ENCODE measurements at places on chromosomes 11 and 22.

DNA sequence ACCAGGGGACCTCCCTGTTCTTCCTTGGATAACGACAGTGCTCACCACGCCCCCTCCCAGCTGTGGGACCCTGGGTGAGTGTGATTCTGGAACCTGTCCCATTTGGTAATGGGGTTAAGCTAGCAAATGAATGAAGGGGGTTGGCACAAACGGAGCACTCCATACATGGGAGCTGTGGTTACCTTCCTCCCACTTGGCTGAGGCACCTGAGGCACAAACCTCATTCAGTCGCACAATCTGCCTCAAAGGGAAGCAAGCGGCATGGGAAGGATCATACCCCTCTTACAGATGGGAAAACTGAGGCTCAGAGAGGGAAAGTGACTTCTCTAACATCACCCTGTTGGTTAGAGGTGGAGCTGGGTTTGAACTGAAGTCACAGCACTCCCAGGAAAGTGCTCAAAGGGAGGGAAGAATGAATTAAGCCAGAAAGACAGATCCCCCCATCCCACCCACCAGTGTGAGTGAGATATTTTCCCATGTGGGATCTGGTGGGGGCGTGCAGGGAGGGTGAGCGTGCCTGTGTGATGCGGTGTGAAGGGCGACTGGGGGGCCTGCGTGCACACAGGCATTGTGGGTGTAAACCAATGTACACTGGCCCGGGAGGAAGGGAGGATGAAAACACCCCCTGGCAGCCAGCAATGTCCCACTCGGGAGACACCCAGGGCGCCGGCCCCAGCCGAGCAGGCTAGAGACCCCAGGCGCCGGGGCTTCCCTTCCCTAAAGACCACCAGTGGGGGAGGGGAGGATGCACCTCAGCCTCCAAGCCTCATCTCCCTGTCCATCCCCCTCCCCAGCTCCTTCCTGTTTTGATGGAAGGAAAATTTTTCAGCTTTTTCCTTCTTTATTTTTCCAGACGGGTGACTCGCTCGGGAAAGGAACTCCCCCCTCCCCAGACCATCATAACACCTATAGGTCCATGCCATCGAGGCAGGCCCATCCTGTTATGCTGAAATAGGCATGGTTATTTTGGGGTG is 8.0 kb upstream of the PDGFB start:
- DNase-seq = no peak

DNA sequence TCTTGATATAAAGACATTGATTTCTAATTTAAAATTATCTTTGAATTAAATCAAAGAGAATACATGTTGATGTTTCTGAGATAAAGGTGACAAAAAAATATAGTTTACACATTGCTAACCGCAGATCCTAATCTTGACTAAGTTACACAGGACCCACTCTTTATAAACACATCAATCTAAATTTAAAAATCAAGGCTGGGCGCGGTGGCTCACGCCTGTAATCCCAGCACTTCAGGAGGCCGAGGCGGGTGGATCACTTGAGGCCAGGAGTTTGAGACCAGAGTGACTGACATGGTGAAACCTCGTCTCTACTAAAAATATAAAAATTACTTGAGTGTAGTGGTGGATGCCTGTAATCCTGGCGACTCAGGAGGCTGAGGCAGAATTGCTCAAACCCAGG is 1.9 kb downstream of the ARFGAP3 start:
- DNase-seq = no peak

- DNase-seq = no peak
Measured at GRCh38 chr11:61895046-61895717, 3.8 kb upstream of the FADS3 start.

DNA sequence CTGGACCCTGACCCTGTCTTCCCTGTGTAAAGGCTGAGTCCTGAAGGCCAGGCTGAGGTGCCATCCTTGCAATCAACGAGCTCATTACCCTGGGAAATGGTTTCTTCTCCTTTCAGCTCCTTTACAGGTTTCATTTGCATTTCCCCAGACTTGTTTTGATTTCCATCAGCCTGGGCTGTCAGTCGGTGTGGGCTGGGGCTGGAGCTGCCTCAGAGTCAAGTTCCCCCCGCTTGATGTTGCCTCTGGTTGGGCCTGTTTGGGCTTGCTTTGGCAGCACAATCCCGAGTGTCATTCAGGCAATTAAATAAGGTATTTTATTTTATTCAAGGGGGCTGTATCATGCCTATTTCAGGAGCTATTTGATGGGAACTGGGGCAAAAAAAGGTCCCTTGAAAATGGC is 424.9 kb downstream of the INSC start:
- DNase-seq = no peak

DNA sequence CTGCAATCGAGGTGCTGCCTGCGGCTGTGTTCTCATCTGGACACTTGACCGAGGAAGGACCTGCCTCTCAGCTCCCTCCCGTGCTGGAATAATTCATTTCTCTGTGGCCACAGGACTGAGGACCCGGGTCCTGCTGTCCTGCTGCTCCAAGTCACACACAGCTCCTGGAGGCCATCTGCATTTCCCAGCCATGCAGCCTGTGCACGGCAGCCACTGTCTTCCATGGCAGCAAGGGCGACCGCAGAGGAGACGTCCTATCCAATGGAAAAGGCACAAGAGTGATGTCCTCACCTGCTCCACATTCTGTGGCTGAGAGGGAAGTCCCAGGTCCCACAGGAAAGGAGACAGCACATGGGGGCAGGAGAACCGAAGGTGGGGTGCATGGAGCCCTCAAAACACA is 495.8 kb downstream of the BRD1 start:
- no peak for DNase-seq

DNA sequence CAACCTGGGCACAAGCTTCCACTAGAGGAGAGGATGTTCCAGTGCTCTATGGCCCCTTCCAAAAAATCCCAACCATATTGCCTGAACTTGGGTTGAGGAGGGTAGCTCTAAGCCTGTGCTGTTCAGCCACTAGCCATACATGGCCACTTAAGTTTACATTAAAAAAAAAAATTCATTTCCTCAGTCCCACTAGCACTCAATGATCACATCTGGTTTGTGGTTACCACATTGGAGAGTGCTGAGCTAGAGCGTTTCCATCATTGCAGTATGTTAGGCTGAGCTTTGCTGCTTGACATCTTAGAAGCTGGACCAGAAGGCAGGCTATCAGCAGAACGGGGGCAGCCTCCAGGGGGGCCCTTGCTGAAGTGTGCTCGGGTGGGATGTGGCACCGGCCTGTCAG is 43.5 kb upstream of the CYP2D6 start:
- peak; percentile 63 for DNase-seq

GRCh38 chr11:128531588-128531987 is 55.8 kb downstream of the ETS1 start:
- no peak for DNase-seq

- DNase-seq = no peak
Measured at GRCh38 chr22:40368016-40368415, 2.4 kb upstream of the SGSM3 start.

GRCh38 chr11:65915821-65916251 is 3.0 kb downstream of the C11orf68 start:
- peak; percentile 94 for DNase-seq

DNA sequence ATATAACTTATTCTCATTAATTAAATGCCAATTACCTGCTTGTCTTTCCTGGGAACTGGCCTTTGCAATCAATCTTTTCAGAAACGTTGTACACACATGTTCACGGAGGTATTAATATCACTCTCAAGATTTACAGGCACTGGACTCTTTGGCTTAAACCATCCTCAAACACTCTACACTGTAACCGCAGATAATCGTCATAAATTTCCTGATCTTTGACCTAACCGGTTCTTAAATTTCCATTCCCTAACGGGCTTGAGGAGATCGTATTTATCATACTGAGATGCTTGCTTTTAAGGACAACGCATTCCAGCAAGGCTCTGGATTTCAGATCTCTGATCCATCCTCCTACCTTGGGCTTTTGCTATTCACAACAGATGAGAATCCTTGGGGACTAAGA is 72.8 kb downstream of the ARL14EP start:
- DNase-seq = no peak

DNA sequence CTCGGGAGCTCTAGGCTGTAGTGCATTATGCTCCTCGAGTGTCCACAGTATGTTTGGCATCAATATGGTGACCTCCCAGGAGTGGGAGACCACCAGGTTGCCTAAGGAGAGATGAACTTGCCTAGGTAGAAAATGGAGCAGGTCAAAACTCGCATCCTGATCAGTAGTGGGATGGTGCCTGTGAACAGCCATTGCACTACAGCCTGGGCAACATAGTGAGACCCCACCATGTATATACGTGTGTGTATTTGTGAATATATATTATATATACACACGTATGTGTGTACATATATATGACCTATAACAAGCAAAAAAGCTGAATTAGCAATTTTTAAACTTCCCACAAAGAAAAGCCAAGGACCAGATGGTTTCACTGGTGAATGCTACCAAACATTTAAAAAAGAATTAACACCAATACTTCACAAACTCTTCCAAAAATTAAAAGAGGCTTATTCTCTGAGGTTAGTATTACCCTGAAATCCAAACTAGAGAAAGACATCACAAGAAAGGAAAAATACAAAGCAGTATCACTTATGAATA is 97.4 kb downstream of the RNF169 start:
- DNase-seq = no peak

DNA sequence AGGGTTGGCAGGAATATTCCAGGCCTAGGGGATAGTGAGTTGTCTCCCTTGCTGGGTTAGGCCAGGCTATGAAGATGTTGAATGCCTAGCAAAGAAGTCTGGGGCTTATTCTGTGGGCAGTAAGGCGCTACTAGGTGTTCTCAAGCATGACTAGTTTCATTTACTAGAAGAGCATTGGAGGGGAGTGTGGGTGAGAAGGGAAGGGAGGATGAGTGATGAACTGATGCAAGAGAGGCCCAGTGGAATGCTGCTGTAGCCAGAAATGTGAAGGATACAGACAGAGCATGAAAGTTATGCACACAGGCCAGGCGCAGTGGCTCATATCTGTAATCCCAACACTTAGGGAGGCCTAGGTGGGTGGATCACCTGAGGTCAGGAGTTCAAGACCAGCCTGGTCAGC is 33.5 kb downstream of the POU2F3 start:
- no peak for DNase-seq

DNA sequence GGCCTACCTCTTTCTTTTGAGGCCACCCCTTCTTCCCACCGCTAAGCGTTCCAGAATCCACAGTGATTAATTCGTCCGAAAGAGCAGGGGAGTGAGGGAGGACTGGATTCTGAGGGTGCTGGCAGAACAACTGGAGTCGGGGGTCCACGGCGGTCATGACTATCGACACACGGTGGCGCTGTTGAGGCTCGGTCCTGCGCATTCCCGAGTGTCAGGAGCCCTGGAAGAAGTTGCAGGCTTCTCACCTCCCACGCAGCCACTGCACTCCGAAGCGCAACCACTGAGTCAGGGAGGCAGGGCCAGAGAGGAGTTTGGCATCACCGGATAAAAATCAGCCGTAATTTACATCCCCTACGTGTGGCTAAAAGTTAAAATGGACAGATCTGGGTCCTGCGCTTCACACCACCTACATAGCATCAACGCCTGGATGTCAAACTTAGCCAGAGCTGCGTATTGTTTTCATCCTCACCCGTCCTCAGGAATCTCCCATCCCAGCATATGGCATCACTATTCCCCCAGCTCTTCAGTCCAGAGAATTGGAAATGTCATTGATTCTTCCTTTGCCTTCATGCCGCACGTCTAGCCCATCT is 10.7 kb upstream of the CTSF start:
- DNase-seq = no peak

Data from HFF-Myc (cell line).